ENCODE measurements at places on chromosomes 2 and 18.

DNA sequence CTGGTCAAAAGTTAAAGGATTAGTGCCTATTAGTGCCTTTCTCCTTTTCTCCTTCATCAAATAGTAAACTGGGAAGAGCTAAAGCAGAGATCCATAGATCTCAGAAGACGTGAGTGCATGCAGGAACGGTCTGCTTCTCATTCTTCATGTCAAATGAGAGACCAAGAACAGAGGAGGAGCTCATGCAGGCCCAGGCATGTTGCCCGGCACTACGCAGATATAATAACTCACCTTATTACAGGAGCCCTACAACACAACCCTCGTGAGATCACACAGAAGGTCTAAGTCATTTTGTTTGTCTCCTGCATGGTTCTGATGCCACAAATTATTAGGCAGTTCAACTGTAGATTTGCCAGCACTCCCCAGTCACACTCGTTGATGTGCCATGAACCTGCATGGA lies 71.8 kb downstream of the CMPK2 start:
- DNase-seq: no peak

DNA sequence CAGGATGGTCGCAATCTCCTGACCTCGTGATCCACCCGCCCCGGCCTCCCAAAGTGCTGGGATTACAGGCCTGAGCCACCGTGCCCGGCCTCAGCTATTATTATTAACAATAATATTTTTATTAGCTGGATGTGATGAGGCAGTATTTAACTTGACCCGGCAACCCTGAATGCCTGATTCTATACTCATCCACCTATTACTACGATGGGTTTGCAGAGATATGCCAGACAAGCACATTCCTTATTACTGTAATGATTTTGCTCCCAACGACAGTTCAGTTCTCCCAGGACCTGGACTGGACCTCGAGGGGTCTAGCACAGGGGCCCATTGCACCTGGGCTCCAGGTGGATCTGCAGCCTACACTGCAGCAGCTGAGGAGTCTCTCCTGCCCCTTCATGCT lies 32.6 kb downstream of the BMP10 start:
- no peak for DNase-seq

DNA sequence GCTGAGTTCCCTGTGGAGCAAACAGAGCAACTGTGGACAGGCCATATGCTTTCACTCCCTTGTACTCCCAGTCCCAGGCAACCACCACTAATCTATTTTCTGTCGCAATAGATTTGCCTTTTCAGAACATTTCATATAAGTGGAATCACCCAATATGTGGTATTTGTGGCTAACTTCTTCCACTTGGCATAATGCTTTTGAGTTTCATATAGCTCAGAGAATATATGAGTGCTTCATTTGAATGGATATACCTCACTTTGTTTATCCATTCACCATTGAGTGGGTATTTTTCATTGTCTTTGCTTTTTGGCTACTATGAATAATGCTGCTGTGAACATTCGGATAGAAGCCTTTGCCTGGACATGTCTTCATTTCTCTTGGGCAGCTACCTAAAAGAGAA lies 151.9 kb downstream of the CERS6 start:
- DNase-seq: no peak

DNA sequence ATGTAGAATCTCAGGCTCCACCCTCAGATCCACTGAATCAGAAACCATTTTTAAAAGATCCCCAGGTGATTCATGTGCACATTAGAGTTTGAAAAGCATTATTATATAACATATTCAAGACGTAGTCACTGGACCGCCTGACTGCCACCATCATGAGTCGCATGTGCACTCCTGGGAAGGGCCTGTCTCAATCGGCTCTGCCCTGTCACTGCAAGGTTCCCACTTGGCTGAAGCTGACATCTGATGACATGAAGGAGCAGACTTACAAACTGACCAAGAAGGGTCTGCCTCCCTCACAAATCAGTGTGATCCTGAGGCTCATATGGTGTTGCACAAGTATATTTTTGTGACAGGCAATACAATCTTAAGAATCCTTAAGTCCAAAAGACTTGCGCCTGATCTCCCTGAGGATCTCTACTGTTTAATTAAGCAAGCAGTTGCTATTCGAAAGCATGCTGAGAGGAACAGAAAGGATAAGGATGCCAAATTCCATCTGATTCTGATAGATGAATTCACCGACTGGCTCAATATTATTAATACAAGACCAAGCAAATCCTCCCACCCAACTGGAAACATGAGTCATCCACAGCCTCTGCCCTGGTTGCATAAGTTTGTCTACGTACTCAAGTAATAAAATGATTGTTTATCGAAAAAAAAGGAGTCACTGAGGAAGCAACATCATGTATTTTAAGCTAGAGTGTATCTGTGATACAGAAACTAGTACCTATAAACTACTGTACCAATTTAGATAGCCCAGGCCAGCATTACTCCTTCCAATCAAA lies 26.2 kb downstream of the ATAD2B start:
- no peak for DNase-seq

DNA sequence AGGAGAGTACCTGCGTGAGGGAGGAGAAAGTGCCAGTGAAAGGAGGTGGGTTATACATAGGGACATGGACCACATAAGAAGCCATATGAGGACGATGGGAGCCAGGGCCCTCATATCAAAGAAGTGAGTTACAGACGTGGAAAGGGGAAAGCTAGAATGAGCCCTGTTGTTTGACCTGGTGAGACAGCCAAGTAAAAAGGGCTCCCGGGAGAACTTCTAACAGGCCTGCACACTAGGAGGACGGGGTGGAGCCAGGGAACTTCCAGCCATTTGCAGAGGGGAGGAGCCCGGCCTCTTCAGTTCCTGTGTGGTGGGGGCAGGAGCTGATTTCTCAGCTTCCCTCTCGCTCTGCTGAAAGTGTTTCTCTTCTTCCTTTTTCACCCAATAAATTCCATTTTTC lies 84.1 kb upstream of the SLC66A3 start:
- no peak for DNase-seq

DNA sequence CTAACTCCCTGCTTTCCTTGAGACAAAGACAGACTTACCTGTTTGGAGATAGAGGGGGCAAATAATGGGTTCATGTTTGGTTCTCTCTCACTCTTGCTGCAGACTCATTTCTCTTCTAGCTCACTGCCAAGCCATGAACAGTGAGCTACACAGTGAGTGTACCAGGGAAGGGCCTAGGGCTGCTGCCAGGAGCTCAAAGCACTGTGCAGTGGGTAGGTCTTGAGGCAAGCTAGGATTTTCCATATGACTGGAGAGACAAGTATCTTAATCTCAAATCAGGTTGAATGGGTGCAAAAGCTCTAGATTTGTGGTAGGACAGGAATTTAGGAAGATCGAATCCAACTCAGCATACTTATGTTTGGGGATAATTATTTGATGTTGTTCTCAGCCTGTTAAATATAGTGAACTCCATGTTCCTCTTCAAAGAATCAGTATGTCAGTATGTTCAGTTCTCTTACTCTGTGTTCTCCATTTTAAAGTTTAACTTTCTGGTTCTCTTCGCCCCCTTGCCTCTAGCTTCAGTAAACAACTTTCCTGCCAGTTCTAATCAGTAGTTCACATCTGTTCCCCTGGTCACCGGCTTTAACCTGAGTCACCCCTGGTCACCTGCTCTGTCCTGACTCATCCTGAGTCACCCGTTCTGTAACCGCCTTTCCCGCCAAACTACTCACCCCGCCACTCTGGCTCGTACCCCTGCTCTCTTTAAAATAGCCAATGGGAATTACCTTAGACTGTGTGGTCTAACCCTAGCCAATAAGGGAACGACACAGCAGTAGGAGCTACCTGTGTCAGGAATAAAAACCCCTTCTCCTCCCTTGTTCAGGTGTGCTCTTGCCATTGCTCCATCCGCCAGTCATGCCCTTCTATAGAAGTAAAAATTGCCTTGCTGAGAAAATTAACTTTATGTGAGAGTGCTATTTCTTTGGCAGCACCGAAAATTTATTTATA lies 21.9 kb downstream of the SLC25A52 start:
- DNase-seq: no peak

- no peak for DNase-seq
Measured at GRCh38 chr2:157439824-157440186, 4.1 kb downstream of the CYTIP start.

- DNase-seq: no peak
Measured at GRCh38 chr18:57352271-57352701, at the start of gene ST8SIA3. TSS of gene ST8SIA3 (plus strand) at chr18:57352557. CDS start at chr18:57352847, 290 bp downstream.

DNA sequence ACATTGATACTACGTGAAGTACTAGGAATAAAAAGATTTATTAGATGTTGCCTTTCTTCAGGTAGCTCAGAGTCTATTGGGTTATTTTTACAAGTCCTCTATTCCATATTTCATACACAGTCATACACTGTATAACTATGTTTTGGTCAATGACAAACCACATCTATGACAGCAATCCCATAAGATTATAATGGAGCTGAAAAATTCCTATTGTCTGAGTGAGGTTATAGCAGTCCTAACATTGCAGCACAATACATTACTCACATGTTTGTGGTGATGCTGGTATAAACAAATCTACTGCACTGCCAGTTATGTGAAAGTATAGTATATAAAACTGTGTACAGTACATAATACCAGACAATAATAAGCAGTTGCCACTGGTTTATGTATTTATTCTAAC lies 595.1 kb downstream of the MBD2 start:
- no peak for DNase-seq

- no peak for DNase-seq
Measured at GRCh38 chr18:79789091-79789891, 8.4 kb upstream of the KCNG2 start.

DNA sequence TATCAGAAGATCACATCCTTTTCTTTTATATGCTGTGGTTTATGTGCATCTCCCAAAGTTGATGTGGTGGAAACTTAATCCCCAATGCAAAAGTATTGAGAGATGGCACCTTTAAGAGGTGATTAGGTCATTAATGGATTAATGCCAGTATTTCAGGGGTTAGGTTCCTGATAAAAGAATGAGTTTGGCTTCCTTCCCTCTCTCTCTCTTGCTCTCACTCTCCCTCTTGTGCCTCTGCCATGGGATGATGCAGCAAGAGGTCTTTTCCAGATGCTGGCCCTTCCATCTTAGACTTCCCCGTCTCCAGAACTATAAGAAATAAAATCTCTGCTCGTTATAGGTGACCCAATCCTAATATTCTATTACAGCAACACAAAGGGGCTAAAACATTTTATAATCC lies 85.0 kb downstream of the TTC27 start:
- no peak for DNase-seq

DNA sequence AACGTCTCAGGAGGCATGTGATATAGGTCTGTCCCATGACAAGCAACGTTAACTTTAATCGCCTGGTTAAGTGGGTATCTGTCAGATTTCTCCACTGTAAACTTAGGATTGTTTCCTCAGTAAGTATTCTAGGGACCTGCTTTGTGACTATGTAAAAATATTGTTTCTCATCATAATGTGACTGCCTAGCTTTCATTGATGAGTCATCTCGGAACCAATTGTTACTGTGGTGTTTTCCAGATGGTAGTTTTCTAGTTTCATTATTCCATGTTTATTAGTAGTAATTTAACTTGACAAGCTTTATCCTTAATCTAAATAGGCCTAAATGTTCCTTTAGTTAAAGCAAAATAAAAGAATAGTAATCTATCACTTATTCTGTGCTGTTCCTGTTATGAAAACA lies 28.2 kb upstream of the GATA6 start:
- DNase-seq: no peak

DNA sequence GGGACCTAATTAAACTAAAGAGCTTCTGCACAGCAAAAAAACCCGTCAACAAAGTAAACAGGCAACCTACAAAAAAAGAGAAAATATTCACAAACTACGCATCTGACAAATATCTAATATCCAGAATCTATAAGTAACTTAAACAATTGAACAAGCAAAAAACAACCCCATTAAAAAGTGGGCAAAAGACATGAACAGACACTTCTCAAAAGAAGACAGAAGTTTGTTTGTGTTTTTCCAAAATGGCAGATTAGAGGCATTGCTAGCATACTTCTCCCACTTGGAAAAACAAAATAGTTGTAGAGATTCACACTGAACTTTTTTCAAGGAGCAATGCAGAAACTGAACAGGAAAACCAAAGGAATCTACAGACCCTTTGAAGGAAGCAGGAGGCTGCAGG lies 37.6 kb downstream of the FLACC1 start:
- DNase-seq: no peak

- no peak for DNase-seq
Measured at GRCh38 chr2:107325981-107326786, 440.2 kb upstream of the ST6GAL2 start.

- DNase-seq: no peak
Measured at GRCh38 chr2:102114290-102114721, 28.2 kb upstream of the IL1R1 start.

GRCh38 chr18:13278062-13278630 lies 59.6 kb downstream of the LDLRAD4 start:
- DNase-seq: no peak

GRCh38 chr2:200125444-200126284 lies 170.3 kb downstream of the MAIP1 start:
- no peak for DNase-seq

- no peak for DNase-seq
Measured at GRCh38 chr18:23058746-23059415, 76.4 kb upstream of the CABLES1 start.

GRCh38 chr18:36567800-36568199 lies 261.0 kb downstream of the TPGS2 start:
- no peak for DNase-seq

DNA sequence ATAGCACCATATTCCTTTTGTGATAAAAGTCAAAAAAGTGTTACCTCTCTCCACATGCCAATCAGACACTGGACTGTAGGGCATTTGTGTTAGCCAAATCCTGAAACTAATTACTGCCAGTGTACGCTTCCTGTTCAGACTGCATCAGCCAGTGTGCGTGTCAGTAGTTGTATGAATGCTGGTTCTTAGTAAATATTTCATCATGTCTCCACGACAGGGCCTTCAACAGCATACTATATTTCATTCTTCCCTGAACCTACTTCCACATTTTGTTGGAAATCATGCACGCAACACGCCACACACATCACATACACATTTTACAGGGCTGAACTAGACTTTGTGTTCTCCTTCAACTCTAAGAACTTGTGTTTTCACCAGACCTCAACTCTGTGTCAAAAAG lies 77.5 kb downstream of the EPB41L3 start:
- peak; percentile 0 for DNase-seq

- no peak for DNase-seq
Measured at GRCh38 chr2:190596993-190597392, 51.9 kb upstream of the NAB1 start.

DNA sequence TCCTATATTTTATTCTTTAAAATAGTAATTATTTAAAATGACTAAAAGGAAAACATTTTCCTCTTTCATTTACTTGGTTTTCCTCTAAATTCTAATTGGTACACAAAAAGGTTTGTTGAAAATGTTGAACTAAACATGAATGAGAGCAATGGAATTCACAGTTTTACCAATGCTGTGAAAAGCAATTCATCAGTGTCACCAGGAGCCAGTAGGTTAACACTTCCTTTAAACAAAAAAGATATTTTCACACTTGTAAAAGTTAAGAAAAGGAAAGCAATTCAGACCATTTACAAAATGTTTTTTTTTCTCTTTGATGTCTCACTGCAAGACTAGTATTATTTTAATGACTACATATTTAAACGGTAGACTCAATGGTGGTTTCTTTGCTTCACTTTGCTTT lies 341.6 kb downstream of the RIT2 start:
- DNase-seq: no peak

DNA sequence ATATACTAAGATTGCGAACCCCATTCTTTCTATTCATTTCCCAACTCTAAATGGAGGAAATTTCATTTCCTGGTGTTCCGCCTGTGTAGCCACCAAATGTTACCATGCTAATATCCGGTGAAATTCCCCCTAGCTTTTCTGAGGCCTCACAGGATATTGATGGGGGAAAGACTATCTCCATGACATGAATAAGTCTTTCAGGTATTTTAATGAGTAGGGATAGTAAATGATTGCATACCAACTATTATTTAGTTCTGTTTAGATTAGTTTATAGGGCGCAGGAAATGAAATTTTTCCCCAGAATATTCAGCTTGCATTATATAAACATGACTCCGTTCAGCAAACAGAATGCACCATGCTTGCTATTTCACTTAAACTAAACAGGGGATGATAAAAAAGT lies 55.4 kb downstream of the COL5A2 start:
- no peak for DNase-seq

All from NCI-H2081 treated with DMSO at 0.1 percent for 48 hours (cell line).